Subcutaneous adipose tissue (tissue), 4 donors: ENCODE measurements at places on chromosomes 6 and 20. TPM values are rescaled to one million over a fixed set of nuclear protein-coding genes. Genes with fewer than 3 reads are reported as not detected.

LINC00237 gene
- total RNA-seq: not detected

FRK gene
- total RNA-seq: 0.44 TPM

CALHM5 gene
- 2.8 TPM for total RNA-seq

COL11A2 gene
- 0.75 TPM for total RNA-seq

CALHM4 gene
- total RNA-seq: not detected

MMP24 gene
- 1.3 TPM for total RNA-seq

MEP1A gene
- not detected for total RNA-seq

GPLD1 gene
- total RNA-seq: 18.1 TPM

ENTPD6 gene
- 60.6 TPM for total RNA-seq

UFL1 gene
- total RNA-seq: 26.5 TPM

IL22RA2 gene
- total RNA-seq: not detected

TAAR9 gene
- not detected for total RNA-seq

NHSL1 gene
- 21.9 TPM for total RNA-seq

LHFPL5 gene
- not detected for total RNA-seq

ASIP gene
- not detected for total RNA-seq

WFDC5 gene
- not detected for total RNA-seq

TRERF1 gene
- total RNA-seq: 4.9 TPM

CYP39A1 gene
- 0.88 TPM for total RNA-seq

GPX6 gene
- not detected for total RNA-seq

HEY2 gene
- 4.3 TPM for total RNA-seq

CCN6 gene
- not detected for total RNA-seq

MYT1 gene
- not detected for total RNA-seq

CLDN20 gene
- not detected for total RNA-seq

EYA4 gene
- 1.5 TPM for total RNA-seq

GSTA2 gene
- total RNA-seq: not detected

EFHC1 gene
- total RNA-seq: 33.9 TPM

FRMD1 gene
- 5.5 TPM for total RNA-seq

TNFAIP3 gene
- 24.6 TPM for total RNA-seq

SPTLC3 gene
- 7.3 TPM for total RNA-seq

LPA gene
- total RNA-seq: not detected

PACSIN1 gene
- total RNA-seq: not detected

TCP1 gene
- 169 TPM for total RNA-seq

LY6G6C gene
- not detected for total RNA-seq

ATP6V1G2 gene
- 1.5 TPM for total RNA-seq

ZNF311 gene
- total RNA-seq: 2.4 TPM

GLP1R gene
- not detected for total RNA-seq

SPATA25 gene
- total RNA-seq: 2.2 TPM

SCUBE3 gene
- total RNA-seq: not detected

STMND1 gene
- not detected for total RNA-seq

CFB gene
- total RNA-seq: 34.6 TPM

NRN1 gene
- 41.4 TPM for total RNA-seq

LSM14B gene
- total RNA-seq: 18.3 TPM

PRICKLE4 gene
- 3.8 TPM for total RNA-seq

C20orf202 gene
- total RNA-seq: not detected

TRIM31 gene
- not detected for total RNA-seq

OR14J1 gene
- not detected for total RNA-seq

CGA gene
- total RNA-seq: not detected

TNFRSF21 gene
- total RNA-seq: 25.5 TPM

C6orf132 gene
- total RNA-seq: 5.3 TPM

MYLK2 gene
- total RNA-seq: not detected

HLA-DMA gene
- total RNA-seq: 44.7 TPM

KIF3B gene
- 20.7 TPM for total RNA-seq

TFAP2B gene
- total RNA-seq: not detected
